ENCODE measurements at places on chromosomes 11 and 22. TPM values are rescaled to one million over a fixed set of nuclear protein-coding genes. Genes with fewer than 3 reads are reported as not detected.

Gene ANO9
- total RNA-seq, result 27.6 TPM

GRCh38 chr11:120068114-120068573 is 69.8 kb downstream of the TRIM29 start:
- DNase-seq, result no peak

DNA sequence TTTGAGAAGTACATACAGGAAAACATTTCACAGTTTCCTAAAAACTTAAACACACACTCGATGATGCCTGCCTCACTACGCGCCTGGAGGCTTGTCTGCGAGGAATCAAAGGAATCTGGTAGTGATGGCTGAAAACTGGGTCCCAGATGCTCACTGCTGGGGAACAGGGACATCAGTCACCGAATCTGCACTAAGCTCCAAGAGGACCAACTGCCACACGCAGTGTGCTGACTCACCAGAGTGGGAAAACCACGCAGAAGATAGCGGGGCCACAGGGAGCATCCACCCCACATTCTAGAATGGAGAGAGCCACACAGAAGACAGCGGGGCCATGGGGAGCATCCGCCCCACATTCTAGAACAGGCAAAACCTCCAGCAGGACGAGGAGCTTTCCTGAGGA is 24.3 kb upstream of the MOB2 start:
- DNase-seq, result no peak

DNA sequence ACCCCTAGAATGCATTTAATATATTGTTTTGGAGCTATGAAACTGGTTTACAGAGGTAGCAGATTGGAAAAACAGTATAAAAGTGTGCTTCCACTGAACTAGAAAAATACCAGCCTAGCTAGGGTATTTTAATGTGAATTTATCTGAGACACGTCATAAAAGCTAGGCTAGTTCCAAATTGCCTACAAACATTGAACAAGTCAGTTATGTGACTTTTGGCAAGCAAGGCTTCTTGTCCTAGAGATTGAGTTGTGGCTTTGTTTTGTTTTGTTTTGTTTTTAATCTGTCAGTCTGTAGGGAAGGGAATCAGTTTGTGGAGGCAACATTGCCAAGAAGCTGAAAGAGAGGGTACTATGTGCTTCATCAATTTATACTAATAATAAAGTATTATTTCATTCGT is 24.2 kb downstream of the RTN3 start:
- no peak for DNase-seq

- no peak for DNase-seq
Measured at GRCh38 chr11:76810151-76810853, 27.1 kb downstream of the TSKU start.

GRCh38 chr11:69159150-69159852 is 3.6 kb downstream of the SMIM38 start:
- DNase-seq, result no peak

All from PC-9 (cell line).